NCI-H187 (cell line): ENCODE measurements at places on chromosomes 2 and 18.

DNA sequence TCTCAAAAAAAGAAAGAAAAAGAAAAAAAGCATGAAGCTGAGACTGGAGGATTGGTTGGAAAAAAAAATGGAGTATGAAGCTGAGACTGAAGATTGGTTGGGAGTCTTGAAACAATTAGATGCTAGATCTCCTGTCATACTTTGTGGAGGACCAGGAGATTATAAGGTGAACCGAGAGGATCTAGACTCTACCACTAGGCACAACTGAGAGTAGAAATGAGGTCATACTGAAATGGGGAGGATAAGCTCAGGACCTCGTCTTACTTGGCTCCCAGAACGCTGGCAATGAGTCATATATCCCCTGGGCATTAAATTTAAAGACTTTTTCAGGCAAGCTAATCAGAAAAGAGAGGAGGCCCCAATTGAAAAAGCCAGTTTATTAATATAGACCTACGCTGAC, 3.3 kb upstream of the ORC2 start:
- DNase-seq, result no peak

DNA sequence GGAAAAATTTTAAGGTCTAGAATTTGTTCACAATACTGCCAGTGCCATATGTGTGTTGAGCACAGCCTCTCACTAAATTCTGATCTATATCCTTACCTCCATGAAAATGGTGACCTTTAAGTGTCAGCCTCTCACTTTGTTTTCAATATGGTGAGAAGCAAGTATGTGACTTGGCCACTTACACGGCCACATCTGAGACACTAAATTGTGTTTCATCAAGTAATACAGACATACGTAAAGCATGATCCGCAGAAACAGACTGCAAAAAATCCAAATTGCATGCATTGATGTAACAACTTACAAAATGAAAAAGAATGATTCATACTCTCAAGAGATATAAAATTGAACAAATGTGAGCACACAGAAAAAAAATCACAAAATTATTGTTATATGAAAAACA, 55.2 kb upstream of the UGP2 start:
- no peak for DNase-seq

DNA sequence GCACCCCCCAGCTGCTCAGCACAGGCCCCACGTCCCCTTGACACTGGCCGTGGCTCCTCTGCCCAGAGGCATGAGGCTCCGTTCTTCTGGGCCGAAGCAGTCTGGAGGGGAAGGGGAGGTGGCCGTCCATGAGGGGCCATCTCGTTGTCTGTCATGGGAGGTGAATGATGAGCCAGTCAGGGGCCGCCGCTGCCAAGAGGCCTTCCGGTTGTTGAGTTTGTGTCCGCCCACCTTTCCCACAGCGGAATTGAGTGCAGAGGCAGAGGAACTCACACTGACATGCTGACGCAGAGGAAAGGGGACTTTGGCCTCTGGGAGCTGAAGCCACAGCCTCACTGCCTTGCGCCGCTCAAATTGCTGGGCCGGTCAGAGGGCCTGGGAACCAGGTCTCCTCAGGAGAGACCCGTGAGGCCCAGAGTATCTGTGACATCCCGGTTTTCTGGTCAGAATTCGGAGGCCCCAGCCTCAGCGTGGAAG, 268.4 kb downstream of the ATAD2B start:
- DNase-seq, result no peak

DNA sequence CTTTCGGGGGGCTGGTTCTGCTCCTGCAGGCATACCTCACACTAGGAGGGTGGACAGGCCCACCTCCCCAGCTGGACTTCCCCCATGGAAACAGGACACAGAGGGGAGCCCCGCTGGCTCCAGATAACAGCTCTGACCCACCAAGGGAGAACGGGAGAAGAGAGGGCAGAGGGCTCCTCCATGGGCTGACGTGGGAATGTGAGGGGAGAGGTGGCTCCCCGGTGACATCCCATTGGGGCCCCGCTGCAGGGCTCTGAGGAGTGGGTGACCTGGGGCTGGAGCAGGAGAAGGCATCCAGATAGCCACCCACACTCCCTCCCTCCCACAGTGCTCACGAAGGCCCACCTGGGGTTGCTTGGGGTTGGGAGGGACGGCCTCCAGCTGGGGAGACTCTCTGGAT, 45.9 kb downstream of the FBLN7 start:
- no peak for DNase-seq

- DNase-seq, result no peak
These were observed 182.1 kb downstream of the ZNF804A start for GRCh38 chr2:184780384-184780783.

- no peak for DNase-seq
These were observed 26.3 kb upstream of the CASP8 start for GRCh38 chr2:201233812-201234662.

DNA sequence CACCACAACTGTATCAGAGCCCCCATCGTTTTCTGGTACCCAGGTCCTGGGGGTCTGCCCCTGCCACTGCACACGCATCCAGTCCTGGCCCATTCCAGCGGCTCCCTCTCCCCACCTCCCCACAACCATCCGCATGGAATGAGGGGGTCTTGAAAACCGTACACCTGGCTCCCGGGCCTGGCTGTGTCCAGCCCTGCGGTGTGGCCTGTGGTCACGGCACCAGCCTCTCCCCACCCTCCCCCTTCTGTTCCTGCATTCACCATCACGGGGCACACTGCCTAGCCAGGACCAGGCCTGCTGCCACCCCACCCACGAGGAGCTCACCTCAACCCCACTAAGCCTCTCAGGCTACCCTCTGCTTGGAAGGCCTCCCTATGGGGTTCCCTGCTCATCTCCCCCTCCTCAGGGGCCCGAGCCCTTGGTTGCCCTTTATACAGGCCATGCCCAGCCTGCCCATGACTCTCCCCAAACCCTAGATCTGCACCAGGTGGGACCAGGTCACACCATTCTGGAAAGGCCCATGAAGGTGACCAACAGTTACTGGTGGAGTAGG, 11.4 kb downstream of the GPR35 start:
- no peak for DNase-seq

DNA sequence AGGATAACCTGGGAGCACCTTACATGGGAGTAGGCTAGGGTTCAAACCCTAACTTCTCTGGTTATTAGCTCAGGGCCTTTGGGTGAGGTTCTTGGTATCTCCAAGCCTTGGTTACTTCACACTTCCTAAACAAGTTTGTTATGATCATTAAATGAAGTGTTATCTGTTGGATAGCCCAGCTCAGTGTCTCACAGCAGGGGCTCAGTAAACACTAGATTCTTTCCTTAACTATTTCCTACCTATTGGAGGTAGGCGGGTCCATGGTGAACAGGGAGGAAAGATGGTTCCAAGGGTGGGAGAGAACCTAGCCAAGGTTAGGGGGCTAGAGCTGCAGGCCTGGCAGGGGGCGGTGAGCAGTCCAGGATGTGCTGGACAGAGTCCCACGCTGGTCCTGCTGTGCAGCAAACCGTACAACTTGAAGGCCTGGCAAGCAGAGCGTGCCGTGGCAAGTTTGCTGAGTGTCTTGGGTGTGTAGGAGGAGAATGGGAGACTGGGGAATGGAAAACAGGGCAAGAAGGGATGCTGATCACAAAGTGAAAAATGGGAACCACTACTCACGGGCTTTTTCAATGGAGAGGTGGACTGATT, 259.1 kb downstream of the PRKCE start:
- DNase-seq, result no peak

- no peak for DNase-seq
These were observed 90.2 kb upstream of the ARHGAP28 start for GRCh38 chr18:6639305-6639704.

DNA sequence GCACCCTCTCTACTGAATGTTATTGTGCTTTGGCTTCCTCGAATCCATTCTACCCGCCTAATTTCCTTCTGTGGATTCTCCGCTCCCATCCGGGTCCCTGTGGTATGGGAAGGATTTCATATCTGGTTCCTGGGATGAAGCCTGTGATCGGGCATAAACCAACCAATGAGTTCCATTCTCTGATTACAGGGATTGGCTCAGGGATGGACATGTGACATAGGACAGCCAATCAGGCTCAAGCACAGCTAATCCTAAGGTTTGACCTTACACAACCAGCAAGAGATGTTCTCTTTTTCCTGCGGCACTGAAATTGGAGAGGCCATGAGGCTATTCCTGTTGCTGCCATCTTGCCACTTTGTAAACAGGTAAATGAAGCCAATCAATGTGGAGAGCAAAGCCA, 168.1 kb upstream of the SMAD2 start:
- no peak for DNase-seq

DNA sequence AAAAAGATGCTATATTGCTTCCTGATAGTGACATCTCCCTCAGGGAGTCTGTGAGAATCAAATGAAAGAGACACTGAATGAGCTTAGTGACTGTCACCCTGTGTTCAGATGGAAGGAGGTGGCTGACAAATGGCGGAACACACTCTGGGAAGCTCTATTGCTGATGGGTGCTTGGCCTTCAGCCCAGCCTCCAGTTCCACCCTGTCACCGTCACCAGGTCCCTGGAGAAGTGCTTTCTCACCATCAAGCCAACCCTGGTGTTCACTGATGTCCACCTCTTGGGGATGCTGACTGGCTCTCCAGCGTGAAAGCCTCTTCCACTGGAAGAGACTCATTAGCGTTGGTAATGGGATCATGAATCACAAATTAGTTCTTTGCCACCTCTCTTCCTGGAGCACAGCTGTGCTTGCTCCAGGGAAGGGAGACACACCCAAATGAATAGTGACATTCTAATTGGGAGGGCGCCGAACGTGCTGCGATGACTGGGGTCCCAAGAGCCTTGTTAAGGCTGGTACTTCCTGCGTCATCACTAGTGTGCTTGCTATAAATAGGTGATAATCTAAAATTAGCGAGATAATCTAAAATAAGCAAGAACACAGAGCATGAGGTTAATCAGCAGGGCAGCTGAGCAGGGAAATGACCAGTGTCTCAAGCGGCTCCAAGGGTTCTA, 154.0 kb downstream of the CLIP4 start:
- DNase-seq, result no peak

- no peak for DNase-seq
These were observed 387.6 kb downstream of the TNS1 start for GRCh38 chr2:217615171-217615570.

- no peak for DNase-seq
These were observed 169.1 kb upstream of the MC4R start for GRCh38 chr18:60541661-60542060.

DNA sequence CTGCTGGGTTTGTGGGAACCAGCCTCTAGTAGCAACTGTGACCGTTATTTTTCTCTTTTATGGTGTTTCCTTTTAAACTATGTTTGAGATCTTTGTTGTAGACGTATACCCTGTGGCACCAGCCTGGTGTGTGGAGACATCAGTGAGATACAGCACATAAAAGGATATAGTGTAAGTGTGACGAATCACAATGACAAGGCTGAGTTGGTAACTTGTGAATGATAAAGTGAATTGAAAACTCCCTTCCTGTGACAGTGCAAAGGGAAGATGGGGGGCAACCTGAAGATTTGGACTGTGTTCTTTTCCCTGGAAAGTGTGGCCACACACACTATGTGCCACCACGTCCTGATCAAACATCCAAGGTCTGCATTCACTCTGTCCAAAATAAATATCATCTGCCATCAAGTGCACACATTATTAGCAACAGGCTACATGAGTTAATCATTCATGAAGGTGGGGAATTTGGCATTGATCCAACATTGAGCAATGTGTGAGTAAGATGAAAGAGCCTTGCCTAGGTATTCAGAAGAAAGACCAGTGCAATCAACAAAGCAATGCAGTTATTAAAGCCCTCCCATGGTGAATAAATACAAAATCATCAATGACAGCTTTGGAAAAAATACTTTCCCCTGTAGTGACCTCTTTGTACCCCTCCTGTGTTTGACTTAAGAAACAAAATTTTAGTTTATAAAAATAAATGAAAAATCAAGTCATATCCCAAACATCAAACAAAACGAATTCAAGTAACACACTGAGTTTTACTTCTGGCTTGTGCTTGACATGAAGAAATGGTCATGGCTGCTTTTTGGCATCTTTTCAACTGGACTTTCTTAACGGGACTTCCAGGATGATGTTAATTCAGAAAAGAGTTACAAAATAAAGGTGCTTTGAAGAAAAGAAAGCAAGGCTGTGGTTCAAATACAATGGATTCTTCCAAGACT, 1280.5 kb upstream of the ZEB2 start:
- no peak for DNase-seq

GRCh38 chr18:22422909-22423548, 5.3 kb upstream of the CTAGE1 start:
- no peak for DNase-seq

DNA sequence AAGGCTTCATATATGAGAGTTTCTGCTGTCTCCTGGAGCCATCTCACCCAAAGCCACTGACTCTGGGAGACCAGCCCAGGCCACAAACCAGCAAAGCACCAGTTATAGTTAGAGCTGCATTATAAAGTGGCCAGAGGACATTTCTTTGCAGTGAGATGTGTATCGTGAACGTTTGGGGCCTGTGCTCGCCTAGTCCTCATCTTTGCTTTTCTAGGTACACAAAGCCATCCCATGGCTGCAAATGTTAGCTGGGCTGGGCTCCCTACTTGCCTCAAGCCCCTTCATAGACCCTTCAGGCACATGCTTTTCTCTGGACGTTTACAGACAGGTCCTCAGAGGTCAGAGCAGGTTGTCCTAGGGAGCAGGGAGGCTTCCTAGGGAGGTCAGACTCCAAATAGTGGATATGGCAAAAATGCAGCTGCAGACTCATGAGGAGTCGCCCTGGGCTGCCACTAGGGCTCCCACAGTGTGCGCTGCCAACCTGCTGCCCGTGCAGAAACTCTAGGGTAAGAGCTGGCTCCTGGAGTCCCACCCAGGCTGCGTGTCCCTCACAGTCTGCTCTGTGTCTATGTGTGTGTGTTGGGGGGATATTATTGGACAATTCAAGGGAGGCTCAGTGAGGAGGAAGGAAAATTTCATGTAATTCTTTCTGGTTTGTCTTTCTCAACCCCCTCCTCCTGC, 141.0 kb downstream of the RPIA start:
- DNase-seq, result no peak

DNA sequence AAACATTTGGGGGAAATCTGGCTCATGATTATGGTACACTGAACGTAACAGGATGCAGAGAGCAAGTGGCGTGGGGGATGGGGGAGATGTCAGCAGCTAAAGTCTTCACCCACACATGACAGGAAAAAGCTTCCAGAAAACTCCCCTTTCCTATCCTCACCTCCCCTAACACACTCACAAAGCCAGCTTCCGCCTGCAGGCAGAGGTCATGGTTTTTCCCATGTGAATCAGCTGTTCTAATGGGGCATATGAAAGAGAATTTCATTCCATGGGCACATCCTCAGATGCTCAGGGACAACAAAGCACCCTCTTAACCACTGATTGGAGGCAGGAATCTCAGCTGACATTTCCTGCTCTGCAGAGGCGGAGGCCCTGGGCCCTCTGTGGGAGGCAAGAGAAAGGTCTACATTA, 129.1 kb downstream of the TSN start:
- DNase-seq, result no peak
